Tibial nerve (tissue), 4 donors: ENCODE measurements at places on chromosomes 12 and 14. TPM values are rescaled to one million over a fixed set of nuclear protein-coding genes. Genes with fewer than 3 reads are reported as not detected.

Gene FOXA1
- total RNA-seq, result not detected

Gene LDHB
- 214 TPM for total RNA-seq

GRCh38 chr14:99538275-99538674 lies 57.1 kb downstream of the CCNK start:
- DNase-seq, result no peak

Gene ACSS3
- total RNA-seq, result 106 TPM

Gene CCDC77
- 23.4 TPM for total RNA-seq

GRCh38 chr12:23099104-23099503 lies 474.1 kb downstream of the ETNK1 start:
- DNase-seq, result no peak

Gene BTBD7
- 21.4 TPM for total RNA-seq

DNA sequence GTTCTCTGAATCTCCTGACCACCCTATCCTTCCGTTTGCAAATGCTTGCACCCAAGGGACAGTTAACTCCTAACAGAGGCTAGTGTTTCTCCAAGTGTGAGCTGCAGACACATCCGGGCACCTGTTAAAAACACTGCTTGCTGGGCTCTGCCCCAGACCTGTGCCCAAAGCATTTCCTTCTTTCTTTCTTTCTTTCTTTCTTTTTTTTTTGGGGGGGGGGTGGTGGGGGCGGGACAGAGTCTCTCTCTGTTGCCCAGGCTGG lies 42.5 kb downstream of the SPRING1 start:
- no peak for DNase-seq

- DNase-seq, result no peak
Measured at GRCh38 chr12:67025543-67026114, 243.5 kb upstream of the CAND1 start.

- DNase-seq, result no peak
Measured at GRCh38 chr12:1928439-1929121, 10.1 kb upstream of the CACNA2D4 start.
